Activated CD4-positive, alpha-beta T cell treated with anti-CD3 and anti-CD28 coated beads for 36 hours (primary cell): ENCODE measurements at places on chromosomes 16 and 17. TPM values are rescaled to one million over a fixed set of nuclear protein-coding genes. Genes with fewer than 3 reads are reported as not detected.

- peak overlapping the region; percentile 42 for H3K4me3 ChIP-seq
- H3K4me1 ChIP-seq = peaks cover 32% of the 10 kb centered on the region
- DNase-seq = peak; percentile 91
- peaks cover 81% of the 10 kb centered on the region for H3K27me3 ChIP-seq
These were observed 1.4 kb downstream of the PRAC2 start for GRCh38 chr17:48724251-48725003.

DNA sequence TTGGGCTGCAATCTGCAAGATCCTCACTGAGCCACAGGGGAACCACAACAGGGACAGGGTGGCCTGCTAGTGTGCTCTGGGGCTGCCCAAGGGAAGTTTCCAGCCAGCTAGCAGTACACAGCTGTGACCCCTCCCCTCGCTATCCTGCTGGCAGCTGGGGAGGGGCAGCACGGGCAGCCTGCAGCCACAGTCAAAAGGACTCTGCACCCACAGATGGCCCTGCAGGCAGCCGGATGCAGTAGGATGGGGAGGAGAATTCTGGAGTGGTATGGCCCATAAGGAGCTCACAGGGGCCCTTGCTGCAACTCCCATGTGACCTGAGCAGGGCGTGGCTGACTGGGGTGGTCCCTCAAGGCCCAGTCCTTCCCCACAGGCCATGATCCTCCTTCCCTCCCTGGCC lies 74.3 kb downstream of the PLD6 start:
- DNase-seq = no peak
- no peak overlapping the region for H3K4me3 ChIP-seq
- peaks cover 2% of the 10 kb centered on the region for H3K4me1 ChIP-seq
- H3K27ac ChIP-seq = no peak overlapping the region

GRCh38 chr16:88449267-88449561 lies 3.9 kb upstream of the ZFPM1 start:
- H3K4me3 ChIP-seq = no peak overlapping the region
- H3K4me1 ChIP-seq = peaks cover 8% of the 10 kb centered on the region

- no peak for DNase-seq
- no peaks in the 10 kb centered on the region for H3K36me3 ChIP-seq
- H3K27me3 ChIP-seq = peaks cover 9% of the 10 kb centered on the region
- H3K27ac ChIP-seq = no peak overlapping the region
These were observed 4.9 kb upstream of the PRSS27 start for GRCh38 chr16:2724816-2725348.

DNA sequence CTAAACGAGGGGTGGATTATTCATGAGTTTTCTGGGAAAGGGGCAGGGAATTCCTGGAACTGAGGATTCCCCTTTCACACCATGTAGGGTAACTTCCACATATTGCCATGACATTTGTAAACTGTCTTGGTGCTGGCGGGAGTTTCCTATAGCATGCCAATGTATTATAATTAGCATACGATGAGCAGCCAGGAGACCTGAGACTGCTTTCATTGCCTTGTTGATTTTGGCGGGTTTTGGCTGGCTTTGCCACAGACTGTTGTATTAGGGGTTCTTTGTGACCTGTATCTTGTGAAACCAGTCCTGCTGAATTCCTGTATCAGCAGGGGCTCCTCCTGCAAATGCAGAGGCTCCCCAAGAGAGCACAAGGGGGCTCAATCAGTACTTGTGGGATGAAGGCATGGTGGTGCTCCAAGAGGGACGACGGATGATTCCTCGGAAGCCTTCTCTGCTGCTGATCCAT lies 104.4 kb upstream of the CACNG5 start:
- H3K4me1 ChIP-seq = peaks cover 2% of the 10 kb centered on the region
- H3K27ac ChIP-seq = no peak overlapping the region
- H3K27me3 ChIP-seq = no peaks in the 10 kb centered on the region
- no peak for DNase-seq
- peaks cover 34% of the 10 kb centered on the region for H3K36me3 ChIP-seq

GRCh38 chr16:64907844-64908243 lies 214.0 kb downstream of the CDH11 start:
- H3K36me3 ChIP-seq = no peaks in the 10 kb centered on the region
- H3K4me3 ChIP-seq = no peak overlapping the region
- no peak overlapping the region for H3K27ac ChIP-seq
- no peak for DNase-seq

Gene CETP
- total RNA-seq = not detected

Gene SYNGR2
- total RNA-seq = 79.1 TPM
